Smooth muscle cell of trachea (primary cell): ENCODE measurements at places on chromosomes 12 and 14. TPM values are rescaled to one million over a fixed set of nuclear protein-coding genes. Genes with fewer than 3 reads are reported as not detected.

The TAS2R50 gene
- 2.3 and 6.8 TPM in 2 replicates for total RNA-seq

The CEP290 gene
- 11.1 and 24.9 TPM in 2 replicates for total RNA-seq

The GABARAPL1 gene
- total RNA-seq: 51.6 and 116 TPM in 2 replicates

The UBR7 gene
- 22.5 and 39.1 TPM in 2 replicates for total RNA-seq

The CD163L1 gene
- total RNA-seq: under 0.01 TPM in 1 of 2 replicates, not detected in the other

The P2RX2 gene
- not detected in 2 replicates for total RNA-seq

The MAPK1IP1L gene
- 16.4 and 26.2 TPM in 2 replicates for total RNA-seq

The ZNF410 gene
- total RNA-seq: 72.6 and 76.8 TPM in 2 replicates

The KRT86 gene
- total RNA-seq: not detected in 2 replicates

The SMAGP gene
- total RNA-seq: 8.9 and 16.6 TPM in 2 replicates

The OTX2 gene
- total RNA-seq: not detected in 2 replicates

The FAM222A gene
- 0.15 and 0.33 TPM in 2 replicates for total RNA-seq

The FAM181A gene
- not detected in 2 replicates for total RNA-seq

The RD3L gene
- total RNA-seq: not detected in 2 replicates

The POU6F1 gene
- total RNA-seq: 3.5 and 6.3 TPM in 2 replicates
